ENCODE measurements at places on chromosomes 5 and 9. TPM values are rescaled to one million over a fixed set of nuclear protein-coding genes. Genes with fewer than 3 reads are reported as not detected.

GRCh38 chr5:137374110-137374714 lies 124.9 kb downstream of the SPOCK1 start:
- no peak for DNase-seq

DNA sequence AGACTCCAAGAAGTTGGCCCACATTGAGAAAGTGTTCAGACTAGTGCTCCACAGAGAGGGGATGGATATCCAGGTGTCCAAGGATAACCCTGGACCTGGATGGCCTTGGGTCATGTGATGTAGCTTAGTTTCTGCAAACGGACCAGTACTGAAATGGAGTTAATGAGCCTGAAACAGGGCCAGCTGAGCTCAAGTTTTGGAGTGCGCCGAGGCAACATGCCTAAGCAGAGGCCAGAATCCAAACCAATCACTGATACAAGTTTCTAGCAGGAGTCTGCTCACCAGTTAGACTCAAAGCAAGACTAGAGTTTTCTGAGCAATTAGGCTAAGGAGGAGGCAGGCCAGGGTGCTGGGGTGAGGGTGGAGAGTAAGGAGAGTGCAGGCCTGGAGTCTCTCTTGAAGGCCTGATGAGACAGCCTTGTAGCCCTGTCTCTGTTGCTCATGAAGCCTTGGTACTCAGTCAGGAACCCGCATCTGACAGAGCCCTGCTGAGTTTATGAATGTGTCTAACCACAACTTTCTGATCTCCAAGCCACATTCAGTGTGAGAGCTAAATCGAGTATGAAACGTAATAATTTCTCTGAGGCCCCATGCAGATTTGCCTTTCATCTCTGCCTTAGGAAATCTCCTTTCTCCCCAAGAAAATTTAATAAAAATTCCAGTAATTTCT lies 68.9 kb upstream of the EQTN start:
- DNase-seq: no peak

The FBN2 gene
- 1.0 TPM for total RNA-seq

GRCh38 chr9:83533296-83533695 lies 4.9 kb downstream of the FRMD3 start:
- no peak for DNase-seq

- no peak for DNase-seq
Observed at GRCh38 chr9:104232781-104233341, 138.8 kb downstream of the SMC2 start.

DNA sequence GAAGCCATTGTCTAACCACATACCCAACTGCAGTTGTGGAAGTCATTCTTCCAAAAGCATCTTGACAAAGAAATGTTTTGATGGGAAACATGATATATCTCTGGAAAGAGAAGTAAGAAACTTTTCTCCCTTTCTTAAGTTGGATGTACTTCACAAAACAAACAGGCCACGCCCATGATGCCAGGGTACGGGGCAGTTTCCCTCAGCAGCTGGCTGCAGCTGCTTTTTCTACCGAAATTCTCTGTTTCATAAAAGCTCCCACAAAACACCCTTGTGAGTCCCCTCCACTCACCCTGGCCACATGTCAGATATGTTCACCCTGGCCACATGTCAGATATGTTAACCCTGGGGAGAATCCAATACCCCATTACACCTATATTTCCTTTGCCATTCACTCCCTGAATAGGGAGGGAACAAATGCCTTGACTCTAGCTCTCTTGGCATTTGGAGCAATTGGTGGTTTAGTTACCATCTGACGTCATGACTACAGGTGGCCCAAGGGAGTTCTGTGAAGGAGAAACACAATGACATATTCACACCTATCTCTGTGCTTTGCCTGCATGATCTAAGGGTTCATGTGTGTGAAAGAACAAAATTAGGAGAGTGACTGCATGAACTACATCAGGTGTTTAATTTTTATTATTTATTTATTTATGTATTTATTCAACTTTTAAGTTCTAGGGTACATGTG lies 103.0 kb downstream of the AOPEP start:
- DNase-seq: no peak

DNA sequence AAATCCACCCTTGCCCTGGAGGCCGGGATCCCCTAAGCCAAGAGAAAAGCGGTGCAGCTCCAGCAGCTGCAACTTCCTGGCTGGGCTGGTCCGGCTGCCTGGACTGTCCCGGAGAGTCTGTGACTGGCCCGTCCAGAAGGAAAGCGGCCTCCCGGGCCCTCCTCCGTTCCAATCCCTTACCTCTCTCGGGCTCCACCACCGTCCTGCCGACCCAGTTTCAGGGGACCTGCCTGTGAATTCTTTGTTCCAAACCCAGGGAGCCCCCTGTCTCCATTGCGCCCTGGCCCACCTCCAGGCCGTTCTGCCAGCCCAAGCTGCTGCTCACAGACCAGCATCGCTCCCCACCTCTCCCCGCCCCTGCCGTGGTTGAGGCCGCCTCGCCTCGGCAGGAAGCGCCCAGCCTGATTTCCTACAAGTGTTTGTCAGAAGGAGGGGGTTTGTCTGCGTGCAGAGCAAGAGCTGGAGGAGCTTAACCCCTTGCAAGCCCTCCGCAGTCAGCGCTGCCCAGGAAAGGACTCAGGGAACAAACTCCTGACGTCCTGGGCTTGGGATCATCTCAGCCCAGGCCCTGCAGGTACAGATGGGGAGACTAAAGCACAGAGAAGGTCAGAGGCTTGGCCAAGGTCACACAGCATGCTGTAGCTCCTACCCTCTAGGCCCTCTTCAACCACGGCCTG lies at the start of gene AKNA:
Gene AKNA (minus strand): TSS at position 303 of the 677 bp plus-strand sequence. CDS start 6,649 bp downstream, outside the sequence.
- DNase-seq: peak; percentile 80

DNA sequence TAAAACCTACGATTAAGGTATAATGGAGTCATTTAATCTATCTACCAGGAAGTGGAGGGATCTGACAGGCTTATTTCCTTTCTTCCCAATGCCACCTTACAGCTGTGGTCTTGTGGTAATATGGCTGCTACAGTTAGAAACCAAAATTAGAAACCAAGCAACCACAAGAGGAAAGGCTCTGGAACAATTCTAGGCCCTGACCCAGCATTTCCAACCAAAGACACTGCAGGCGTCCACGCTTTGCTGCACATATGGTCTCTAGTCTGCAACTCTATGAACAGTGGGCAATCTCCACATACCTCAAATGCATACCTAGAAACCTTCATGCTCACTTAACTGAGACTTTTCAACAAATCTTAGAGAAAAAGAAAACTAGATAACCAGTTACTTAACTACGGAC lies 339.1 kb downstream of the NFIB start:
- no peak for DNase-seq

The MYMK gene
- total RNA-seq: not detected

The PCDHAC2 gene
- total RNA-seq: under 0.01 TPM

The CEL gene
- total RNA-seq: 1.4 TPM

The RANBP17 gene
- 11.6 TPM for total RNA-seq

GRCh38 chr9:36835271-36835996 lies 198.6 kb downstream of the PAX5 start:
- DNase-seq: no peak

DNA sequence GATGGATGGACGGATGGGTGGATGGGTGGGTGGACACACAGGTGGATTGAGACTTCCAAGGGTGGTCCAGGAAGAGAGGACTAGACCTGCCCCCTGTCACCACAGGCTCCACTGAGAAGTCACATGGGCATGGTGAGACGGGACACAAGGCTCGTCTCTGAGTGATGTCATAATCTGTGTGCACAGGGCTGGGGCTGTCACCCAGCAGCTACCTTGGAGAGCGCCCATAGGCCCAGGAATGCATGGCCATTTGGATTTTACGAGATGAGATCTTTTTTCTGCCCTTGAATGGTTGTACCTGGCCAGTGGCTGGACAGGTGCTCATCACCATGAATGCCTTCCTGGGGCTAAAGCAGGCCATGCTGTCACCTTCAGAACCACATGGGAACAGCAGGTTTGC lies 3.1 kb downstream of the OLFM1 start:
- DNase-seq: no peak

The FAM114A2 gene
- 71.3 TPM for total RNA-seq

- DNase-seq: no peak
Observed at GRCh38 chr9:38276771-38277439, 115.6 kb upstream of the ALDH1B1 start.

DNA sequence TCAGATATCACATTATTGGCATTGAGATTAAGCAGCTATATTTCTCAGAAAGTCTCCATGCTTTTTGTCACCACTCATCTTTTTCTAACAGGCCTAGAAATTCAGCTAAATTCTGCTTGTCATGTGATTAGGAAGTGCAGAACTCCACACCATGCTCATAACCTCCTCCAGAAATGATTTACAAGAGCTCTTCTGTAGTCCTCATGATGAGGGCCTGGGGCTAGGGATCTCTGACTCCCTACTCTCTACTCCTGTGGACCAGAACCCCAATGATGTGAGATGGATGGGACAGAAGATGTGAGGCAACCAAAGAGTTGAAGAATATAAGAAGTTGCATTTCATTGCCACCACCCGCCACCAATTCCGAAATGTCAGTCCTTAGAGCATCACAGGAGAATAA lies 16.5 kb upstream of the SIL1 start:
- DNase-seq: no peak

DNA sequence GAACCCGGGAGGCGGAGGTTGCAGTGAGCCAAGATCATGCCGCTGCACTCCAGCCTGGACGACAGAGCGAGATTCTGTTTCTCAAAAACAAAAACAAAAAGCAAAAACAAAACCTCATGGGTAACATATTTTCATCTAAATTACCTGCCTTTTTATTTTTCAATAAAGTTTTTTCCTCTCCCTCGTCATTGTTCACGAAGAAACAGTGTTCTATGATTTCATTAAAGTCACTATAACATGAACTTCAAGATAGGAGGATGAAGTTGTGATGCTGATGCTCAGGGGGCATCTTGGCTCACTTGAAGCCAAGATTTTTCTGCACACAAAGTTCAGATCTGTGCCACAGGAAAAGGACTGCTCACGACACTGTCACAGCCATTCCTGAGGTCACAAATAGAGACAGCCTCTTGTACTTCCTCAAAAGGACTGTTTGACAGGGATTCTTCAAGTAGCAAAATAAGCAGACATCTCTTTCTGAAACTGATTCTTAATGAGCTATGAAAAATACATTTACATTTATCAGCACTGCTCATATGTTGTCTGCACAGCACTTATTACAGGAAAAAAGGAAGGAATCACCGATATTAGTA lies 16.1 kb downstream of the NIPSNAP3B start:
- no peak for DNase-seq

DNA sequence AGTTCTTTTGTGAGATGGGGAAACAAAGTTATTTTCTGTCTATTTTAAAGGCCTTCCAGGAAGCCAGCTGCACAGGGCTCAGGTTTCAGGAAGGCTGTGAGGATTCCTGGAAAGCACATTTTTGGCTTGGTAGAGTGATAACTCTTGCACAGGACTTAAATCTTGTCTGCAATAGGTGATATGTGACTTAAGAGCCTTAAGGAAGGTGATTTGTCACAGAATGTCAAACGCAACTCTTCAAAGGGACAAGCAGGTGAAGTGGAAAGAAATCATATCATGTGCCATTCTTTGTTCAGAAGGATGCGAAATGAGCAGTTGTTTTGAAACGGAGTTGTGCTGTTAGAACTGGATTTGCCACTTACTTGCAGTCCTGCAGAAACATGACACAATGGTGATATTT lies 459.3 kb downstream of the MAT2B start:
- DNase-seq: no peak

GRCh38 chr5:125798307-125798706 lies 624.9 kb upstream of the GRAMD2B start:
- no peak for DNase-seq

- no peak for DNase-seq
Observed at GRCh38 chr5:115179030-115179393, 9.3 kb upstream of the TRIM36 start.

DNA sequence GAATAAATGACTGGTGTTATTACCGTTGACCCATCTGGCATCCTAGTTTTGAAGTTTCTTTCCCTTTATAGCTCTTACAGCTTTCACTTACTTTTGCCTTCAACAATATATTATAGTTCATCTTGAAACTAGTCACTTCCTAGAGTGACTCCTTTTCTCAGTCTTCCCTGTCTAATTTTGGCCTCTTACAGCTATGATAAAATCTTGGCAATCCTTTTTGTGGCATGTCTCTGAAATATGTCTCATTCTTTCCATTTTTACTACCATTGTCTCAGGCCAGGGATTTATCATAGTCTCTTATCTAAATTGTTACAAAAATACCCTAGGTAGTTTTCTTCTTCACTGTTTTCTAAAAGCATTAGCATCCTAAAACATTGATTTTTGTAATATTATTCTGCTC lies 621.3 kb upstream of the ZNF608 start:
- DNase-seq: no peak

GRCh38 chr9:34170237-34170991 lies 8.4 kb upstream of the UBAP1 start:
- no peak for DNase-seq

DNA sequence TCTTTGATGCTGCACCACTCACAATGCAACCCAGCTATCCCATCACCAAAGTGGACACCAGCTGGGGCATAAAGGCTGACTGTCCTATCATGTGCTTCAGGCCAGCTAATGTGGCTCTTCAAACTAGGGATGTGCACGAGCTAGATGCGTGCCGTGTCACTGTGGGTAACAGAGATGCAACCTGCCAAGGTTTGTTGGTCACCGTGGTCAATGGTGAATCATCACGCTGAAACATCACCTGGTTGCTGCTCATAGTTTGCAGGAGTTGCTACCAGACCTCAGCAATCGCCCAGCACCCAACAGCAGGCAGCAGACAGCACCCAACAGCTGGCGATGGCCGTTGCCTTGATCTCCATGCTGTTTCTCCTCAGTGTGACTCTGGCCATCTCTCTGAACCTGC lies 2.1 kb upstream of the PCDHGA1 start:
- DNase-seq: no peak

DNA sequence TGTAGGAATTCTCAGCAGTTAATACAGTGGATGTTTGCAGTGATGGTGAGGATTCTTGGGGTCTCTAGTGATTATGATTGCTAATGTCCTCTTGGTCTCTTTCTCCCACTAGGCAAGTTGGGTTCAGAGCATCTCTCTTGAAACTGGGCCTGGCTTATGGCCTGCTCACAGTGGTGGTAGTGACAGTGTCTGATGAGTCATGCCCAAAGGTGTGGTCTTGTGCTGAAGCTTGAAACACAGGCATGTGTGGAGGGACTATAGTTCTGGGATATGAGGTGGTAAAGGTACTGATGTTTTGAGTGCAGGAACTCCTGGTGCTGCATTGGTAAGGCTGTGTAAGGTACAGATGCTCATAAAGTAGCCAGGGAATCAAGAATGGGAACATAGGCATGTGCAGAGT lies 231.1 kb downstream of the FAM170A start:
- DNase-seq: no peak

DNA sequence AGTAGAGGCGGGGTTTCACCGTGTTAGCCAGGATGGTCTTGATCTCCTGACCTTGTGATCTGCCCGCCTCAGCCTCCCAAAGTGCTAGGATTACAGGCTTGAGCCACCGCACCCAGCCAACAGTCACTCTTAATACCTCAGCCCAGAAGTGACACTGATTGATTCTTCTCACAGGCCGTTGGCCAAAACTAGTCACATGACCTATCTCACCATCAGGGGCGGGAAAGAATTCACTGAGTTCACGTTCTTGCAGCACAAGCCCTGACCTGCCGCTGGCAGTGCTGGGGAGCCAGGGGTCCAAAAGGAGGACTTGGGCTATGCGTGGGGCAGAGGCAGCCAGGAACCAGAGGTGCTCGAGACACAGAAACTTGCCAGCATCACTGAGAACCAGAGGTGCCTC lies 55.0 kb upstream of the CPLX2 start:
- no peak for DNase-seq

Measured in uterus (tissue), 4 donors.